ENCODE measurements at places on chromosomes 7 and 10.

- no peak for DNase-seq
Observed at GRCh38 chr10:108612485-108612884, 1310.8 kb downstream of the XPNPEP1 start.

GRCh38 chr7:45421806-45422205 is 152.4 kb upstream of the ADCY1 start:
- no peak for DNase-seq

GRCh38 chr7:25287291-25287690 is 59.0 kb upstream of the NPVF start:
- no peak for DNase-seq

DNA sequence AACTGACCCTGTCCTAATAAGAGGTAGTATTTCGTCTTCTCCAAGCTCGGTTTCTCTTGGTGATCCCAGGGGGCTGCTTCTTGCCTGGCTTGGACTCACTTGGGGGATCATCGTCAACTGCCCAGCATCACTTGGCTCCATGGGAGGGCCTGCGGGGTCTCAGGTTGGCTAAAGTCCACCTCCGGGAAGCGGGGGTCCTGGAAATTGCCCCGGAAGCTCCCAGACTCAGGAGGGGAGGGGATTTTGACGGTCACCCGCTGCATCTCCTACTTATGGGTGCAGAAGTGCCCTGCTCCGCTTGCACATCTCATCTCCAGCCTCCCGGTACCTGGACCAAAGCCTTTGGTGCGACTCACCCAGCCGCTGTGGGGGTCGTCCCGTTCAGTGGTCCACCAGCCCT is 18.7 kb downstream of the KCNK18 start:
- DNase-seq: no peak

GRCh38 chr10:26621889-26622711 is 75.4 kb upstream of the PDSS1 start:
- peak; percentile 44 for DNase-seq

GRCh38 chr10:61899069-61899531 is 2.4 kb upstream of the ARID5B start:
- peak; percentile 32 for DNase-seq

GRCh38 chr7:1092806-1093501 is 5.0 kb downstream of the GPER1 start:
- no peak for DNase-seq

GRCh38 chr10:12027539-12027938 is 15.1 kb downstream of the UPF2 start:
- DNase-seq: no peak

GRCh38 chr10:70274643-70275042 is 9.2 kb downstream of the NPFFR1 start:
- peak; percentile 89 for DNase-seq

GRCh38 chr7:20713792-20714191 is 72.9 kb downstream of the SP8 start:
- peak; percentile 8 for DNase-seq

- DNase-seq: no peak
Observed at GRCh38 chr10:129697463-129698247, 230.6 kb downstream of the MGMT start.

GRCh38 chr10:69088801-69089501 is 1.0 kb downstream of the SRGN start:
- no peak for DNase-seq

DNA sequence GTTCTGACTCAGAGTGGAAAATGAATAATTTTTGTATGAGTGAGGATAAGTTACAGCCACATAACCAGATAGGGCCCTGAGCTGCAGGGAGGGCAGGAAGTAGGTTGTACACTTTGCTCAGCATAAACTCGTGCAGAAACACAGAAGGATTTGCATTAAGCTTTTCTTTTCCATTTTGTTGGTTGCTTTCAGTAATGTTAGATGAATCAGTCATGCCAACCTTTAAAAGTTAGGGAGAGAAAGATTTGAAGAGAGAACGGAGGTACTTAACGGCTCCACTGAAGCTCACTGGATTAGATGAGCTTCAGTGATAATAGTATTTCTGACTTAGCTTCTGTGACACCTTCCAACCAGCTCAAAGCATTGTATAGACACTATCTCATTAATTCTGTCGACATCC is 348.1 kb downstream of the GATA3 start:
- no peak for DNase-seq

GRCh38 chr10:1035201-1035600 is 9.5 kb upstream of the IDI2 start:
- DNase-seq: no peak

DNA sequence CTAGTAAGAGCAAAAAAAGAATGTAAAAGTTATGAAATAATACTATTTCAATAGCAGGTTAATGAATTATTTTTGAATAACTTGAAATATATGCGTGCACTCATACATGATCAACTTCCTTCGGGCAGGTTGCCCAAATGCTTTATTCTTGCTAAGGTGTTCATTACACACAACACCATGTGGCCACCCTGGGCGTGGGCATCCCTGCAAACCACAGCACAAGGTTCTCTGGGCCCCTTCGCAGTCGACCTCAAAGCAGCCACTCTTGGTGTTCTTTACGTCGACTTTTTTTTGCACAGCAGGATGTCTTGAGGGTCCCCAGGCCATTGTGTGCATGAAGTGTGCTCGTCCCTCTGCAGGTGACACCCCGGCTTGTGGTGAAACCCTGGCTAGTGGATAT is 300.7 kb upstream of the PITRM1 start:
- no peak for DNase-seq

GRCh38 chr10:86688398-86688921 is 20.1 kb downstream of the LDB3 start:
- DNase-seq: peak; percentile 82

DNA sequence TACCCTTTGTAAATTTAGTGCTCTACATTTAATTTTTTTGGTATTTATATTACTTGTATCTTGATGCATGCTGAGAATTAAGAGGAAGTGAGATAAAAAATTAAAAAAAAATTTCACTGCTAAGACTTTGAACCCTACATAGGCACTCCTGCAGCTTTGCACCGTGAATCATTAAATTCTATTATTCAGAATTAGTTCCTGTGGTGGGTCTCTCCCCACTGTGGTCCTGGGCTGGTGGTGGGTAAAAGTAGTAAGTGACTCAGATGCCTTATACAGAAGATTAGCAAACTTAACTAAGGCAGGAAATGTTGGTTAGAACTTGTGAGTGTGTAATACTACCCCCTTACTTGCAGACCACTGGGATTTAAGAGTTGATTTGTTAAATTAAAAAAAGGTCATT is 72.6 kb downstream of the AP3M1 start:
- DNase-seq: peak; percentile 80

DNA sequence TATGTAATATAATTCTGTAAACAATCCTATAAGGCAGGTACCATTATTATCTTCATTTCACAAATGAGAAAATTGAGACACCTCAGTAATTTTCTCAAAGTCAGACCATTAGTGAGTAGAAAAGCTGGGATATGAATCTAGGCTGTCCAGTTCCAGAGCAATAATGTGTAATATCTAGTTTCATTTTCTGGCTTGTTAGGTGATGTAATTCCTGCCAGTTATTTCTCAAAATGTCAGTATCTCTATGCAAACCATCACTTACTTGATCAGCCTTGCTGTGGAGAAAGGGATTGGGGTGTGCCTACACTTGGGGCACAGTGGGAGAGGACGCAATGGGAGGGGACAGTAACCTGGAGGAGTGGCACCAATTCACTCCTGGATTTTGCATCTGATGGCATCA is 157.5 kb downstream of the LYZL1 start:
- no peak for DNase-seq

DNA sequence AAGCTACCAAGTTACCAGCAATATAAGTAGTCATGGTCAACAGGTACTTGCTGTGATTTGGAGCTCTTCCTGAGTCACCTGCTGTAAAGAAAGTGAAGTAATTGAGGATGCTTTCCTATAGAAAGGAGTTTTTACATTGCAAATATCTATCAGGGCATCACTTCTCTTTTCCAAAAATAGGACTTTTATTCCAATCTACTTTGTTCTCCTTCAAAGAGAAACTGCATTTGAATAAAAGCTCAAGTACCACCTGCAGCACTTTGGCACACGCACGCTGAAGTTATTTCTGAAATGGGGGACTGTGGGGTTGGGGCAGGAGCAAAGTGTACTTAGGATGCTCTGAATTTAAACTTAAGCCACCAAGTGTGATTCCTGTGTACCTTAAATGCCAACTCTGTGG is 81.8 kb upstream of the PRKAR2B start:
- no peak for DNase-seq

- peak; percentile 98 for DNase-seq
Observed at GRCh38 chr10:112183329-112184051, at the start of gene GPAM. Gene GPAM (minus strand): TSS chr10:112183765. CDS start chr10:112181784, 1,981 bp downstream.

DNA sequence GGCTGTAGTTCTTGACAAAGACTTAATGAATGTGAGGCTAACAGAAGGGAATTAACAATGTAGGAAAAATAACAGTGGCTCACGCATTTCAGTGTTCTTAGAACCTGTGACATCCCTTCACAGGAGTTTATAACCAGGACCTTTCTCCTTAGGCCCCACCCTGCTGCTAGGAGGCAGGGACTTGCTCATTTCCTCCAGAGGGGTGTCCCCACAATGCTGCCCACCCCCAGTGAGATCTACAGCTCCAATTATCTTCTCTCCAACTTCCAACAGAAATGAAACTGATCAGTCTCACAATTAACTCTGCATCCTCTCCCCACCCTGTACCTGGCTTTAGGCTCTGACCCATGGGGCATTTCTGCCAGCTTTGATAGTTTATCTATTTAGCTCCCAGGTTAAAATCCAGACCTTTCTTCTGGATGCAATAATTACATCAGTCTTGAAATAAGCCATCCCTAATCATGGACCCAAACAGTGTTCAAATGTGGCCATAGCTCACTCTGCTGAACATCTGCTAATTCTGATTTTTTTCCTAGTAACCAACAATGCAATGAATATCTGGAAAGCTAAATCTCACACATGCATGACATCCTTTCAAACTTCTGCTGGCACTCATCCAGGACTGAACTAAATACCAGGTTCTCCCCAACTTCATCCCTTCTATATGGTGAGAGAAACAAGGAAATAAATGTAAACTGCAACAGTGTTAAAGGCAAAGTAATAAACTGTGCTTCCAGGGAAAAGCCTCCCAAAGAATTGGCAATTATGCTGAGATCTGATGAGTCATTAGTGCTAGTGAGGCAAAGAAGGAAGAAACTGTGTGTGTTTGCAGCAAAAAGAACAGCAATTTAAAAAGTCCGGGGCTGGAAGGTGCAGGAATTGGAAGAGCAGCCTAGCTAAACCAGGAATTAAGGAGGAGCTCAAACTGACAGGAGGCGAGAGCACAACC is 64.6 kb downstream of the HERPUD2 start:
- peak; percentile 67 for DNase-seq

- DNase-seq: no peak
Observed at GRCh38 chr10:104253106-104253505, 1.6 kb upstream of the GSTO1 start.

GRCh38 chr10:122454071-122454470 is 382 bp upstream of the ARMS2 start:
- DNase-seq: no peak

GRCh38 chr7:131223151-131223550 is 104.5 kb upstream of the MKLN1 start:
- DNase-seq: no peak

DNA sequence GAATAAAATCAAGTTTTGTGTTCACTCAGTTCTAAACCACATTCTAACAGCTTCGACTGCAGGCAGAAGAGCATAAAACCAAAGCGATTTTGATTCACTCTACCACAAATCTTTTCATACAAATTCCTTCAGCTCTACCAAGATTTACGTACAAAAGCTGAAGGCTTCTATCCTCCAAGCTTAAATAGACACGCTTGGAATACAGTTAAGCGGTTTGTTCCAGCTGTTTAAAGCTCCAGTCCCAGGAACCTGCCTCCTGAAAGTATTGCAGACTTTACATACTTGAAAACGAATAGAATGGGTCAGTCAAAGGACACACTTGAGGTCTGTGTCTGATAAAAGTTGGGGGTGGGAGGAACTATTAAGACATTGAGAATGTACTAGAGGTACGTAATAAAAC is 102.9 kb downstream of the MPP7 start:
- no peak for DNase-seq

- no peak for DNase-seq
Observed at GRCh38 chr7:76129366-76129765, 72.3 kb upstream of the SRRM3 start.

GRCh38 chr7:36391436-36392198 is 2.0 kb downstream of the ANLN start:
- DNase-seq: peak; percentile 39

- no peak for DNase-seq
Observed at GRCh38 chr10:69434169-69434568, 17.1 kb upstream of the TSPAN15 start.
